ENCODE measurements at places on chromosomes 16 and 17.

DNA sequence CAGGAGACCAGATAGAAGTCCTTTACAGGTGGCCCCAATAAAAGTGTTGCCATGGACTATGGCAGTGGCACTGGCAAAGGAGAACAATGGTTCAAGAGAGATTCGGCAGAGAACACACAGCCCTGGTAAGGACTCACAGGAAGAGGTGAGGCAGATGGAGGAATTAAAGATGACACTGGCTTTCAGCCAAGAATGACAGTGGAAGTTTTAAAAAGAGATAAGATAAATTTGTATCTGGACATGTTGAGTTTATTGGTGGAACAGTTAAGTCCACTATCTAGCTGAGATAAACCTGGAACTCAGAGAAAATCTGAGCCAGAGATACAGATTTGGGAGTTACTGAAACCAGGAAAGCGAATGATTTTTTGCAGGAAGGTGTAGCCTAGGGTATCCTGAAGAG is 20.1 kb downstream of the CMC2 start:
- DNase-seq: no peak

DNA sequence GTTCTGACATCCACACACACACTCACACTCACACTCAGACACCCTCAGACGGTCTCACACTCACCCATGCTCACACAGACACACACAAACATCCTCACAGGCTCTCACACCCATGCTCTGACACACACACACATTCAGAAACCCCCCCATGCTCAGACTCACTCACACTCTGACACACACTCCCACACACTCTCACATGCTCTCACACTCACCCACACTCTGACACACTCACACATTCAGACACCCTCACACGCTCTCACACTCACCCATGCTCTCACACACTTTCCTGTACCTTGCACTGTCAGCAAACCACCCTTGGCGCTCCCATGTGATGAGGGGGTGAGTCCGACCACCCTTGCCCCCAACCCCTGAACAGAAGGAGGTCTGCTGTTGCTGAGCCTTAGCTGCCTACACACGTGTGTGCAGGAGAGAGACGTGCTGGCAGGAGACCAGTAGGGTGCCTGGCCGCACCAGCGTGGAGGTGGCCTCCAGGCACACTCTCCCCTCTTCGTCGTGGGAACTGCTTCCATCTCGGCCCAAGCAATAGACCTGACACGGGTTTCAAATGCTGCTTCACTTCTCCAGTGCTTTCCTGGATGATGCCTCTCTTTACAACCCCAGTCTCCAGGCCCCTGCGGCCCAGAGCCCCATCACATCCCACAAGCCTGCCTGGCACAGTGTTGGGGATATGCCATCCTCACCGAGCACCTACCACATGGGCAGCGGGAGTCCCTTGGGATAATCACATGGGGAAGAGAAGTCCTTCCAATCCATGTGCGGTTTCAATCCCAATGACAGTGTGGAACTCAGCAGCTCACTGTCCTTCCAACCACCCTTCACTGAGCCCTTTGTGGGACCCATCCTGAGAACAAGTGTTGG is 267.8 kb upstream of the FOXF1 start:
- no peak for DNase-seq

DNA sequence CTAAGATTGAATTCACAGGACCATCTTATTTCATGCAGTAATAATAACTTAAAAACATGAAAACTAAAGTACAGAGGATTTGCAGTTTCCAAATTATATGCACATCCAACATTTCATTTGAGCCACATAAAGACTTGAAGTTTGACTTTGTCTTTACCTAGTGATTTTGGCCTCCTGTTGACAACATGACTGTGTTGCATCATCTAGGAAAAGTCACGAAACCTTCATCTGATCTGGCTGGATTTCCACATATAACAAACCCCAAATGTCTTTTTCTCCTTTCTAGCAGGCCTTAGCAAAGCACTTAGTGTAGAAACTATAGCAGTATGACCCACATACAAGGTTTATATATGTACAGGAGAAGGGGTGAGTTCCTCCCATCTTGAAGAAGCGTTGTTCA is 406.5 kb upstream of the CDH5 start:
- no peak for DNase-seq

- DNase-seq: no peak
Observed at GRCh38 chr17:19567216-19568015, 33.8 kb downstream of the SLC47A1 start.

GRCh38 chr16:74051-74746 is 1.8 kb upstream of the RHBDF1 start:
- no peak for DNase-seq

- DNase-seq: no peak
Observed at GRCh38 chr16:3486506-3487215, 8.6 kb downstream of the C16orf90 start.

GRCh38 chr16:80602894-80603293 is 62.1 kb downstream of the DYNLRB2 start:
- no peak for DNase-seq

DNA sequence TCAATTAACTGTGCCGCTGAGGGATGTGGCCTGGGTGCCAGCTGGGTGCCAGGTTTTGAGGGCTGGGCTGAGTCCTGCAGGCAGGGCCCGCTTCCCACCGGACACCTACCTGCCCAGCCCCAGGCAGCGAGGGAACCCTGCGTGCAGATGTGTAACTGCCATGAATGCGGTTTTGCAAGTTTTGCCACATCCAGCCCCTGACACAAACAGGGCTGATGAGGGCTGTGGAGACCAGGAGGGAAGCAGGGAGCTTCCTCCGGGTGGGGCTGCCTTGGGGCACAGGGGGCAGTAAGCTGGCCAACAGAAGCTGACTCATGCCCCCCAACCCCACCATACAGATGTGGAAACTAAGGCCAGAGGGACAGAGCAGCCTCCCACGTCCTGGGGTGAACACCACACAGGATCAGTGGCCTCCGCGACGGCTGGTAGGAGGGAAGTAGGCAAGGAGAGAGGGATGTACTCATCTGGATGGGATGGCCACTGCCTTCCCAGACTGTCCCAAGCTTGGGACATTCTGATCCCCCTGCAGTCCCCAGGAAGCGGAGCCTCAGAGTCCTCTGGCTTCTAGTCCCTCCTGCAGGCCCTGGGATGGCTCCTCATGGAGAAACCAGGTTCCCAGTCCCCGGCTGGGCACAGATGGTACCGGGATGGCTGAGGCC is 1.6 kb downstream of the UBALD1 start:
- no peak for DNase-seq

DNA sequence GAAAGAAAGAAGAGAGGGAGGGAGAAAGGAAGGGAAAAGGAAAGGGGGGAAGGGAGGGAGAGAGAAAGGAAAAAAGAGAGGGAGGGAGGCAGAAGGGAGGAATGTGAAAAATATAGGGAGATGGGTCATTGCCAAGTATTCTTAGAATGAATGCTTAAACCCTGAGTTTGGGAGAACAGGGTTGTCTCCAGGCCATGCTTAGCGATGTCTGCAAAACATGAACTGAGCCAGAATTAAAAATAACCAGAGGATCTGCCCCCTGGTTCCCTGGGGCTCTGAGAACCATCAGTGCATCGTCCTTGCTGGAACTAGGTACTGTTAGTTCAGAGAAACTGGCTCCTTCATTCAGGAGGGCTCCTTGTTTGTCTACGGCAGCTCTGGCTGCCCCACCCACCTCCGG is 170.4 kb downstream of the IRX5 start:
- no peak for DNase-seq

GRCh38 chr17:69267219-69267618 is 38.6 kb upstream of the ABCA10 start:
- no peak for DNase-seq

- DNase-seq: no peak
Observed at GRCh38 chr16:4775005-4775404, 8.0 kb upstream of the ZNF500 start.

DNA sequence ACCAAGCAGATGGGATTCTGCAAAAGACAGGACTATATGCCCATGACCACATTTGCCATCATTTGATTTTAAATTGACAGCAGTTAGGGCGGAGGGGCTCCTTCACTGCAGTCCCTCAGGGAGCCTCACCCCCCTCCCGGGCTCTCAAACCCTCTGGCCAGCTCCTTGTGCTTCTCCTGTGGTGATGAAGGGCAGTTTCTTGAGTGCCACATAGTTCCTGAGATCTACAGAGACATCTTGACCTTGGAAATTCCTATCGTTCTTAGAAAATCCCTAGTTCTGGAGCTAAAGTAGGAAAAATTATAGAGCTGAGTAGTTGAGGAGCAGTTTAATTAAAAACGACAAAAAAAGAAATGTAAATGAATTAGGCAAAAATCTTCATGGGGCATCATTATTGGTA is 231.5 kb downstream of the CCDC182 start:
- DNase-seq: no peak

DNA sequence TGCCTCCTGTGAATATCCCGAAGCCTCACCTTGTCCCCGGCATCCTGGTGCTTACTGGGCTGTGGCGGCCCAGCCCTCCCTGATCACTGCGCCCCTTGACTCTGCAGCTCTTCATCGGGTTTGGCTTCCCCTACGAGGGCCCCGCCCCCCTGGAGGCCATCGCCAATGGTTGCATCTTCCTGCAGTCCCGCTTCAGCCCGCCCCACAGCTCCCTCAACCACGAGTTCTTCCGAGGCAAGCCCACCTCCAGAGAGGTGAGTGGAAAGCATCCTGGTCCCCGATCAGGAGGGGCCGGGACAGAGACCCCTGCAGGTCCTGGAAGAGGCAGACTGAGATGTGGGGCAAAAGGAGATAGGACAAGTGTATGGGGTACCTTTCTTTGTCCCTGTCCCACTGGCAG is 72.1 kb downstream of the MGAT5B start:
- no peak for DNase-seq

- DNase-seq: no peak
Observed at GRCh38 chr17:76670020-76670717, 26.6 kb upstream of the ST6GALNAC1 start.

- DNase-seq: no peak
Observed at GRCh38 chr16:11681976-11682654, 13.9 kb downstream of the SNN start.

- DNase-seq: no peak
Observed at GRCh38 chr16:85806539-85806938, 7.0 kb downstream of the COX4I1 start.

DNA sequence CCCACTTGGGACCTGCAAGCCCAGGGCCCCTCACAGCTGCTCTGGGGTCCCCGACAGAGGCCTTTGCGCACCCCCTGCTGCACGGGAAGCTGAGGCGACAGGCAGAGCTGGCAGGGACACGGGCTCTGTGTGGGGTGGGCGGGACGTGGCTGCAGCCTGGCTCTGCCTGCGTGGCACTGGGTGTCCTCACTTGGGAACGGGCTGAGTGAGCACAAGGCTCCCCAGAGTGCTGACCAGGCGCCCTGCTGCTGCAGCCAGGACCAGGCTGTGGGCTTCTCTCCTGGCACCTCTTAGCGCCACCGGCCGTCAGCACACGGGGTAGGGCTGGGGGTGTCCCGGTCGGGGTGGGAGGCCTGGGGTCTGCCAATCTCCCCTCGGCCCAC is 6.6 kb downstream of the C1QTNF8 start:
- DNase-seq: no peak

DNA sequence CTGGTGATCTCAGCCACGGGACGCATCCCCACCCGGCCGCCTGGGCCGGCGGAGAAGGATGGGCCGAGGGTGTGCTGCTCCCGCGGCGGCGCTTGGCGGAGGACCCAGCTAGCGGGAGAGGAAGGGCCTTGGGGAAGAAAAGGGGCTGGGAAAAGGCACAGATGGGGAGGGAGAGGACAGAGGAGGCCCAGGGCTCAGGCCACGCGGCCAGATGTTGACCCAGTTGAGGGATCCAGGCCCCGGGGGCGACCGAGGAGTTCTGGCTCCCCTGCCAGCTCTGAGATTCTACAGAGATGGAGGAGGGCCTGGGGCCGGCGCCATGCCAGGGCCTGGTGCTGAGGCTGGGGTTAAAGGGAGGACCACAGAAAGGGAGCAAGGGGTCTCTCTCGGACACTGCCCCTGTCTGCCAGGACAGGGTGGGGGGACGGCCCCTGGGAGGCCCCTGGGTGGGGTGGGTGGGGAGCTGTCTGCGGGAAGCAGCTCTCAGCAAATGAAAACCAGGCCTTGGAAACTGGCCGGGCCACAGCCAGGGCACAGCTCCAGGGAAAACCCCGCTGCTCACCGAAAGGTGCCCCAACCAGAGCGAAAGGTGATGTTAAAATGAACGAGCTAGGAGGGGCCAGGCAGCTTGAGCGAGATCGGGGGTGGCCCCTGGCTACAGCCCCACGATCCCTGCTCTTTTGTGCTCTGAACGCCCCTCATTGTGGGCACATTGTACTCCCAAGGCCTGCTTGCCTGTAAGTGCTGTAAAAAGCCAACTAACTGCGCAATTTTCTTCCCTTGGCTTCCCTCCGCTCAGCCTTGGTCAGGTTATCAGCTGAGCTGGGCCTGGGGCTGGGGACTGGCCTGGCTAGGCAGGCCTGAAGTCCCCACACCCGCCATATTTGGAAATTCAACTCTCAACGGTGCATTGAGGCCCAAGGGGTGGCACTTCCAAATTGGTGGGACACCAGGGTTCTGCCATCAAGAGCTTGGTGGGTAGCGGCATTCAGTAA is 191.4 kb downstream of the ZNF423 start:
- DNase-seq: no peak

- DNase-seq: no peak
Observed at GRCh38 chr16:49617016-49617629, 238.8 kb downstream of the ZNF423 start.

- no peak for DNase-seq
Observed at GRCh38 chr17:77884019-77884418, 74.5 kb upstream of the TNRC6C start.

- DNase-seq: no peak
Observed at GRCh38 chr16:49520492-49521038, 147.0 kb downstream of the C16orf78 start.

GRCh38 chr16:50622643-50623369 is 58.3 kb downstream of the SNX20 start:
- no peak for DNase-seq

- DNase-seq: no peak
Observed at GRCh38 chr16:24075931-24076716, 180.0 kb upstream of the CACNG3 start.

DNA sequence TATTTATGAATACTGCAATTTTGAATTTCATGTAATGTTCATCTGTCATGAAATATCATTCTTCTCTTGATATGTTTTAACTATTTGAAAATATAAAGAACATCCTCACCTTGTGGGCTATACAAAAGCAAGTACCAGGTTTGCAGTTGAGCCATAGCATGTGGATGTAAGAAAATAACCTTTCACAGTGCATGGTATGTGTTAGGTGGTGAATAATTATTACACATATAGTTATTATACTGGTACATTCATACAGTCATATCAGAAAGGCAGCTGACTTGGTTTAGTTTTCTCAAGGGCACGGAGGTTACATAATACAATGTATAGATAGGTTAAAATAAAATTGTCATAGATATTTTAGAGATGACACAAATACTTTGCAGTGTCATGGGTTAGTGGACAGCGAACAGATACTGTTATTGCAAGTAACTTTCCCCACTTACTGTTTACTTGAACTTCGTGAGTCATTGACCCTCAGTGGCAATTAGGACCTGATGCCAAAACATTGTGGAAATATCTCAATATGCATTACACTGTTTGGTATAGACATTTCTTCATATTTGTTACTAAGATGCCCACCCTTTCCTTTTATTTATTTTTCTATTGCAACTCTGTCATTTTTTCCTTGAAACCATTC is 445.4 kb upstream of the GOT2 start:
- DNase-seq: no peak

All from H54 (cell line).